Right ventricle myocardium superior (tissue), 1 donor: ENCODE measurements at places on chromosomes 4 and X. TPM values are rescaled to one million over a fixed set of nuclear protein-coding genes. Genes with fewer than 3 reads are reported as not detected.

The GAK gene
- total RNA-seq, result 27.9 TPM

The IL2 gene
- total RNA-seq, result not detected

The MAGEB4 gene
- not detected for total RNA-seq

The PPBP gene
- total RNA-seq, result 0.32 TPM

The MID2 gene
- 6.2 TPM for total RNA-seq

The CLCN5 gene
- total RNA-seq, result 1.2 TPM

The GAGE12E gene
- not detected for total RNA-seq

The HTN1 gene
- total RNA-seq, result not detected

The NR3C2 gene
- 24.7 TPM for total RNA-seq

The RBM10 gene
- total RNA-seq, result 27.4 TPM

The COX7B gene
- 1,688 TPM for total RNA-seq

The ARAF gene
- total RNA-seq, result 65.7 TPM

The MAGIX gene
- 5.3 TPM for total RNA-seq

The UGT2A1 gene
- total RNA-seq, result not detected

The FHDC1 gene
- total RNA-seq, result 0.19 TPM

The ZNF41 gene
- total RNA-seq, result 12.8 TPM

The PLP1 gene
- 10.0 TPM for total RNA-seq

The MMRN1 gene
- total RNA-seq, result 2.3 TPM

The PDZD4 gene
- 2.6 TPM for total RNA-seq

The ODAPH gene
- total RNA-seq, result not detected

The XKRX gene
- total RNA-seq, result not detected

The HEPH gene
- 8.8 TPM for total RNA-seq

GRCh38 chr4:114694770-114695169 is 96.2 kb downstream of the UGT8 start:
- DNase-seq, result no peak

DNA sequence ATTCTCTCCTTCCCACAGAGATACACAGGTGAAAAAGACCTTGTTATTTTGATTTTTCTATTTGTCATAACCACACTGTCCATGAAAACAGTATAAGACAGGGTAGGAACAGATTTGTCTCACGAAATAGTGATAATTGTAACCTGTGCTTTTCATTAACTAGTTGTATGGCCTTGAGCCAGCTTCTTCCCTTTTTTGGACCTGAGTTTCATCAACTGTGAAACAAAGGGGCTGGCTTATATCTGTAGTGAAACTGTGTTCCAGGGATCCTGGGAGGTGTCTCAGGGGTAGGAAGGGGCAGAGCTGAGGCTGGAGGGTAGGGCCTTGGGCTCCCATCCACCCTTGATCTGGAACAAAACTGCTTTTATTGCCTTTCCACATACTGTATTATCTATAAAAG is 50.9 kb downstream of the MED28 start:
- DNase-seq, result no peak

DNA sequence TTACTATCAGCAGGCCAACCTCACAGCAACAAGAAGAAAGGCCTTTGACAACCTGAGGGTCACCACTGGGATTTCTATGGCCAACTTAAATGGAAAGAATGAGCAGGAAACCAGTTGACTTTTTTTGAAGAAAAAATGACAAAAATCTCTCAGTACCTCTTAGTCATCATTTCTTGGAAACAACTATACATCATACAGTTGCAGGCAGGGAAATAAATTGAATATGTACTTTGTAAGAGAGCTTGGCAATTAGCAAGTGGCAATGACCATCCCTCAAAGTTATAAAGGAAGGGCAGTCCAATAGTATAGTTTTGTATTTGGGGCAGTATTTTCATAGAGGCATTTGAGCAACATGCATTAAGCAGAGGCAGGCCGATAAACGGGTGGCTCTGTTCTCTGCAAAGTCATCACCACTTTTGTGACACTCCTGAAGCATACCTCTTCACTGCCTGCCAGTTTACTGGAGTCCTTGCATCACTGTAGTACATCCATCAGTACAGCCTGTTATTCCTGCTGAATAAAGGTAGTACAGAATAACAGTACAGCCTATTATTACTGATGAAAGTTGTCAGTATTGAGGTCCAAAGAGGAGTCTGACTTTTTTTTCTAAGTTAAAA is 83.3 kb upstream of the AMELX start:
- DNase-seq, result no peak

GRCh38 chrX:154804957-154805695 is at the start of gene MPP1:
Gene MPP1, minus strand, starts transcription at chrX:154805485. Its CDS starts 112 bp downstream, at chrX:154805373.
- DNase-seq, result peak; percentile 85

DNA sequence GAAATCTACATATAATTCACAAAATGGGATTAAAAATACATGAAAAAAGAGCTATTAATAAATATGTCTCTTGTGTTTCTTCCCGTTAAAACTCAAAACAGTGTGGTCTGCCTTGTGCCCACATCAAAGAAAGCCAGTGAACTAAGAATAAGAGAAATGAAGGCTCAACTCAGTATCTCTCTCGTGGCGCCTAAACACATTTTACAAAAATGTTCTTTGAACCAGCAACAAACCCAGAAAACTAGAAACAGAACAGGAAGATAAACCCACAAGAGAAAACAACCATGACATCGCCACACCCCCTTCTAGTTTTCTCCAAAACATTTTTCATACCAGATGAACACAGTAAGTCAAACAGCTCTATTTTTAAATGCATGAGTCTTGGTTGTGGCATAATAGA is 130.1 kb downstream of the DCHS2 start:
- DNase-seq, result no peak

GRCh38 chrX:66020631-66021334 is 19.1 kb downstream of the VSIG4 start:
- DNase-seq, result no peak

GRCh38 chr4:84498935-84499623 is at the start of gene NKX6-1:
Gene NKX6-1, minus strand, starts transcription at chr4:84499292. Its CDS starts 1,064 bp downstream, at chr4:84498228.
- DNase-seq, result peak; percentile 70

DNA sequence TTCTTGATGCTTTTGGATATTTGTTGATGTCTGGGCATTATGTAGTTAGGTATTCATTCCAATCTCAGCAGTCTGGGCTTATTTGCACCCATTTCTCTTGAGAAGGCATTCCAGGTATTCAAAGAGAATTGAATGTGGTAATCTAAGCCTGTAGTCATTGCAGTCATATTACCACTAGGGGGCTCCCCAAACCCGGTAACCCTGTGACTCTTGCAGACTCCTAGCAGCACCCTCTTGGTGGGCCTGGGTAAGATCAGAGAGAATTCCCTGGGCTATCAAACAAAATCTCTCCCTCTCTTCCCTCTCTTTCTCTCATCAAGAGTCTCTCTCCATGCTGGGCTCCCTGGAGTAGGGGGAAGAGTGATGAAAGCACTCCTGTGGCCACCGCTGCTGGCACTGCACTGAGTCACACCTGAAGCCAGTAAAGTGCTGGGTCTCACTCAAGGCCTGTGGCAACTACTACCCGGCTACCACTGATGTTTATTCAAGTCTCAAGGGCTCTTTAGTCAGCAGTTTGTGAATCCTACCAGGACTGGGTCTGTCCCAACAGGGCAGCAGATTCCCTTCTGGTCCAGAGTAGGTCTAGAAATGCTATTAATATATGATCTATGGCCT is 187.7 kb upstream of the NUDT10 start:
- DNase-seq, result no peak

GRCh38 chr4:121096629-121097028 is 24.3 kb upstream of the NDNF start:
- DNase-seq, result no peak

GRCh38 chrX:16923157-16923556 is 23.3 kb upstream of the REPS2 start:
- no peak for DNase-seq

- no peak for DNase-seq
These were observed 229.1 kb downstream of the VEGFC start for GRCh38 chr4:176563591-176563990.

DNA sequence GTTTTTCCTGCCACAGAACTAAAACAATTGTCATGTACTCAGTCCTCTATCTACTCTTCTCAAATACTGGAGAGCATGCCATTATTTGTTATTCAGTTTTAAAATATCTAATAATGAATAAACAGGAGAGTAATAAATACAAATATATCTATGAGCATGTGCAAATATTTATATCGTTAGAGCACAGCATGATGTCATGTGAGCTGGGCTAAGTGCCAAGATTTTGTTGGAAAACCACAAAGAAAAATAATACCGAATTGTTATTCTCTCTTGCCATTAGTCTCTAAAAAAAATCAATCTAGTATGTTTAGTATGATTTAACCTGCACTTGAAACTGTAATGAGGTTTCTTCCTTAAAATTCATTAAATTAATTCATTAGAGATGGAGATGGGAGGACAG is 97.3 kb downstream of the DDX60 start:
- no peak for DNase-seq

GRCh38 chrX:136752796-136753195 is 27.9 kb downstream of the ARHGEF6 start:
- DNase-seq, result no peak

DNA sequence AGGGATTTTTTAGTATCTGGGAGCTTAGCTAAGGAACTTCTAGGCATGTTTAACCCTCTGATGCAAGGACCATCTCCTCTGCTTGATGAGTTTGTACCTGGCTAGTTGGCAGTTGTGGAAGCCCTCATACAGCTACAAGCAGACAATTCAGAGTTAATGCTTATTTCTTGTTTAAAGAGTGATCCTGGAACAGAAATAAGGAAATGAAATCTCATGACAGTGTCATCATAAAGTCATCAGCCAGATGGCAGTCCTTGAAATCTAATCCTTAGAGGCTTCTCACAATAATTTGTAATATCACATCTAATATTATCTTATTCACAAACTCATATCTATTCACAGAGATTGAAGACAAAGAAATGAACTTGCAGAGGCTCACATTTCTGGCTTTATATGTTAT is 581.6 kb upstream of the FTHL17 start:
- DNase-seq, result no peak

GRCh38 chr4:131613824-131614216 is 1535.3 kb upstream of the PCDH10 start:
- no peak for DNase-seq

DNA sequence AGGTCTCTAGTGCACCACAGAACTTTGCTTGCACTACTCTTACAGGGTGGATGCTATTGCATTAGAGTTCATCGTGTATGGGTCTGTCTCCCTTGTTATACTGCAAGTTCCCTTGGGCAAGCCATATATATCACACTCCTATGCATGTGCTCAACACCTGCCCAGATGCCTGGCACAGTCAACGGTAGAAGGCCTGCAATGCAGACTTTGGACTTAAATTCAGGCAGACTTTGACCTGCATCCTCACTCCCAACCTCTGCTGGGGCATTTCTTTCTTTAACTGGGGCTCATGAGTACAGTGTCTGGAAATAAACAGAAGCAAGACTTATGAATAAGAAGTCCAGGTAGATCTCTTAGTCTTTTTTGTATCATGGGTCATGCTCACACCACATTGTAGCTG is 148.2 kb downstream of the LDB2 start:
- DNase-seq, result no peak

DNA sequence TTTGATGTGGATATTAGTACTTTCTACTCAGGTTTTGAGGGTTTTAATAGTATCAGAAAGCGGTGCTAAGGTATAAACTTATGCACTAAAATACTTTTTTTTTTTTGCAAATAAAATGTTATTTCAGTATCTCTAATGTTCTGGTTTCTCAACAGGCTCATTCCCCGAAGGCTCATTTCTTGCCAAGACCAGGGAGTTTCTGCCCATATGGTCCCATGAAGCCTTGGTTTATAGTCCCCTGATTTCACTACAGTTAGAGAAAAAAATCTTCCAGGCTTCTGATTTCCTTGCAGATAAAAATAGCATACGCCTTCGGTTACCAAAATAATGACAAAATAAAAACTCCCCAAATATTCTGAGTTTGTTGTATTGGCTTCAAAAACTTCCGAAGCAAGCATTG is 814.2 kb upstream of the PABPC4L start:
- DNase-seq, result no peak

GRCh38 chrX:119121341-119121740 is 6.3 kb downstream of the KIAA1210 start:
- DNase-seq, result no peak

GRCh38 chr4:86300516-86300915 is 59.3 kb downstream of the MAPK10 start:
- DNase-seq, result no peak

- DNase-seq, result no peak
These were observed 419 bp upstream of the RPGR start for GRCh38 chrX:38327775-38328081.

DNA sequence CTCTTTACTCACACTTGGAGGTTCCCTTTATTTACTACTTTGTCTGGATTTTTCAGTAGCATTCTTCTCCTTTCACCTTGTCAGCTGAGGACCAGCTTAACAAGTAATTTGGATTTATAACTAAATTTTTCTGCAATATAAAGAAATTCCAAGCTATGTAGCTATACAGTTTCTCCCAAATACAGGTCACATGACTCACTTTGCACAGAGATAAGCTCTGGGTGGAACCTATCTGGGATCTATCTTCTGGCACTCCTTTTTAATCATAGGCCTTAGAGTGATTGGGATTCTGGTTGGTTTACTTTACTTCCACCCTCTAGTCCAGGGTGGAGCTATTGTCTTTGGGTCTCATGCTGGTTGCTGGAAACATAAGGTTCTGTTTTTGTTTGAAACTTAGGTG is 34.9 kb upstream of the STK26 start:
- no peak for DNase-seq

DNA sequence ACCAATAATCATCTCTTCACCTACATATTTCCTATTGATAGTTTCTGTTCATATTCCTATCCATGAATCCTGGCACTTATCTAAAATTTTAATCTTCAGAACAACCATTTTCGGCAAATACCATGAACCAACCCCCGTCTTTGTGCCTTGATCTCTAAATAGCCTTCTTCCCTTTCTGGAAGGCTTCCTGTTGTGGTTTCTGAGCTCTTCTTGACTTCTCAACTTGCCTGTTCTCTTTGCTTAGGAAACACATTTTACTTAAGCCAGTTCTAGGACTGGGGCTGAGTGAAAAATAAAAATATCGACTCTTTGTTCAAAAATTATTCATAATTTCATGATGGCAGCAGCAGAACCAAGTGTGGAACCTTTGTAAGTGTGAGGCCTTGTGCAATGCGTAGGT is 882.4 kb downstream of the C4orf33 start:
- DNase-seq, result no peak

DNA sequence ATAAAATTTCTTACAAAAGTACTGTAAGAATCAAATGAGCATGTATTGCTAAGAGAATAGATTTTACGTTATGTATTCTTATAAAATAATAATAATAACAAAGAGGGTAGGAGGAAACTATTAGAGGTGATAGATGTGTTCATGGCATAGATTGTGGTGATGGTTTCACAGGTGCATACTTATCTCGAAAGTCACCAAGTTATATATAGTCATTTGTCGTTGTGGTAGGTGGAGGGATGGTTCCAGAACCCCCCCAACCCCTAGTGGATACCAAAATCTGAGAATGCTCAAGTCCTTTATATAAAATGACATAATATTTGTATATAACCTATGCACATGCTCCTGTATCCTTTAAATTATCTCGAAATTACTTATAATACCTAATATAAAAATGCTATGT is 36.7 kb upstream of the H2AZ1 start:
- DNase-seq, result no peak

GRCh38 chr4:68288393-68288740 is 42.9 kb upstream of the TMPRSS11B start:
- DNase-seq, result no peak

GRCh38 chr4:86613734-86614133 is 19.6 kb downstream of the PTPN13 start:
- no peak for DNase-seq

GRCh38 chrX:9867226-9867625 is 81.0 kb downstream of the SHROOM2 start:
- DNase-seq, result no peak

GRCh38 chrX:134999469-134999868 is 8.7 kb downstream of the SMIM10 start:
- DNase-seq, result no peak

GRCh38 chr4:118898221-118898620 is 9.6 kb downstream of the SYNPO2 start:
- DNase-seq, result no peak

GRCh38 chr4:153427363-153428071 is 38.6 kb upstream of the TMEM131L start:
- no peak for DNase-seq
